ENCODE measurements at places on chromosomes 6 and 20.
A peak's percentile ranks its signal among the peaks of the same experiment; 100 is the strongest.

DNA sequence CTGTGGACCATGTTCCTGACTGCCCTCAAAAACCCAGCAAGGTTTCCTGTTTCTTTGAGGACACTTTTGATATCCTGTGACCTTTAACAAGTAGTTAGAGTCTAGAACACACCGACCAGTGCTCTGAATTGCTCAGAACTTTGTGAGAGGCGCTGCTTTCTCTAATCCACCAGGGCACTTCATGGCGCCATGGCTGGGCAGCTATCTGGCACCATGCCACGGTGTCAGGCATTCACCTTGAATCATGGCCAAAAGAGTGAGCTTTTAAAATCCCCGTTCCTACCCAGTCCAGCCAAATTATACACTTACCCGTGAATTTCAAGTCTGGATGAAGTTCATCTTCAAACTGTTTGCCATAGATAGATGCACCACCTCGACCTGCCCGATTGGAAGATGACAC lies 17.0 kb upstream of the CPNE5 start:
- DNase-seq: no peak

- DNase-seq: no peak
Measured at GRCh38 chr6:47690791-47691190, 7.6 kb upstream of the ADGRF4 start.

DNA sequence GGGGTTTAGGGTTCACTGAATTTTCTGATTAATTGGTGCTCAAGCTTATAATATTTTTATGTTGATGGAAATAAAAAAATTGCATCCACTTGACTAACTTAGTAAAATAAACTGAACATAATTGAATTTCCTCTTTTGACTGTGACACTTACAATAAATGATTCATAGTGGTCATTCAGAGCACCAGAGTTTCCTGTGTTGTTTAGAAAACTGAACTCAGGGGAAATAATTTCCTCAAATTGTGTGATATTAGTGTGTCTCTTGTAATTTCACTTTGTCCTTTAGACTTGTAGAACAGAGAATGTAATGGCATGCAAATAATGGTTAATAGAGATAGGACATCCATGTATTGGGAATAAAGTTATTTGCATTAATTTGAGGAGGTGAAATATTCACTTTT lies 319.7 kb upstream of the MAN1A1 start:
- no peak for DNase-seq

GRCh38 chr6:80605165-80605989 lies 498.9 kb downstream of the BCKDHB start:
- no peak for DNase-seq

DNA sequence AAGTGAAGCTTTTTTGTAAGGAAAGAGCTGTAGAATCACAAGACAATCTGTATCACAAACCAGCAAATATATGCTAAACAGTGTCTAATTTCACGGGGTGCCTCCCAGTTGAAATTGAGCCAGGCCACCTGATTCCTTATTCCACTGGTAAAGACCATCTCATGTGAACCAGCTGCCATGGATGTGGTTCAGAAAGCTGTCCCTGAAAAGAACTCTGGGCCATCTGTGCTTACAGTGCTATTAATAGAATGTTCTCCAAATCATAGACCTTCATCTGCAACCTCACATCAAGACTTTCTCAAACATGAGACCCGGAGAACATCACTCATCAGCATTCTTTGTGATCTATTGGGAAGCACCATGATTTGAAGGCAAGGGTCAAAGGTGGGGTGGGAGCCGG lies 89.7 kb downstream of the FBXO5 start:
- DNase-seq: no peak

- DNase-seq: no peak
Measured at GRCh38 chr20:36152261-36152660, 2.3 kb upstream of the EPB41L1 start.

GRCh38 chr6:35181308-35181932 lies 32.3 kb upstream of the SCUBE3 start:
- no peak for DNase-seq

DNA sequence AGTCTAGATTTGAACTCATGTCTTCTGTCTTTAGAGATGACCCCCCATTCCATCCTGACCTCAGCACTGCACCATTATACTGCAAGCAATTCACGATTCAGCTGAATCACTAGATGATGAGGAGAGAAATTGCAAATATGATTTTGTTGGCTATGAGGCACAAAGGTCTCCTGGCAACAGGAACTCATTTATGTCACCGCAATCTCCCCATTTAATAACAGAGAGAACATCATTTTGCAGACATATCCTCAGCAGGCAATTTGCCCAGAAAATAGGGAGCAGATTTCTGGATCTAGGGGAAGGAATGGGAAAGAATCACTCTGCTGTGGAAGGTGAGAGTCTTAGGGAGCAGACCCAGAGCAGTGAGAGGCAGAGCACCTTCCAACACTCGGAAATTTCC lies 303.0 kb downstream of the PAX1 start:
- DNase-seq: no peak

DNA sequence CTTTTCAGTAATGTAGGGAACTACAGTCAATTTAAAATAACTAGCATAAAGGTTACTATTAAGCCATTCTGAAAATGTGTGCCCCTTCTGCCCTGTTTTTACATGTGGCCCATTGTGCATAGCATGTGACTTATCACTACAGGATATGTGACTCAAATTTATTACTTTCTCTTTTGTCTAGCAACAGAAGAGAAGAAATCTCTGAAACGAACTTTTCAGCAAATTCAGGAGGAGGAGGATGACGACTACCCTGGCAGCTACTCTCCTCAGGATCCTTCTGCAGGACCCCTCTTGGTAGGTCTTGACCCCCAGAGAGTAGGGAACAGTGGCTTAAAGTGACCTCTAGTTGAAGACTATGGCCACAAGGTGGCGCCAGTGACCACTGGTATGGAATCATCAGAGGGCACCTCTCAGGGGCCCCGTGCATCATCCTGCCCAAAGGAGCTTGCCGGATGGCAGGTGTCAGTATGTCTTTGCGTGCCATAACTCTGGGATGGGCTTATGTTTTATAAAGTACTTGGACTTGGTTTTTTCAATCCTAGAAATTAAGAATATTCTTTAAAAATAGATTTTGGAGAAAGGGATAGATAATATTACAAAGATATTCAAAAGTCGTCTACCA lies 23.9 kb downstream of the RPRD1B start:
- peak; percentile 48 for DNase-seq

DNA sequence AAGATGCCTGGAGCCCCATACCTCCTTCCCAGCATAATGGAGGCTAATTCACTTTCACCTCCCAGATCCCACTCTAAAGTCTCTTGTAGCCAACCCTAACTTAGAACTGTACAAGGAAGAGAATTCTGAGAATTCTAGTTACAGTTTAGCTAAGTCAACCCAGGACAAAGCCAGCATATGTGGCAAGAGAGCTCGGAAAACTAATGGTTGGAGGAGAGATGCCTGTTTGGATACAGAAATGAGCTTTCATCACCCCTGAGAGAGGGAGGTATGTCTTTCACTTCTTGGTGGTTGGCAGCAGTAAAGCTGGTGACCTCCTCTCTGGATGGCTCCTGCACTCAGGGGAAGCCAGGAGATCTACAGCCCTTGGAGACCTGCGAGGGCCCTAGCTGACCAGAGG lies 252.6 kb upstream of the SUPT3H start:
- no peak for DNase-seq

GRCh38 chr6:104459543-104459942 lies 400.2 kb downstream of the HACE1 start:
- no peak for DNase-seq

- DNase-seq: no peak
Measured at GRCh38 chr6:106105493-106105892, 19.4 kb downstream of the PRDM1 start.

GRCh38 chr6:112389842-112390241 lies 42.7 kb downstream of the RFPL4B start:
- no peak for DNase-seq

DNA sequence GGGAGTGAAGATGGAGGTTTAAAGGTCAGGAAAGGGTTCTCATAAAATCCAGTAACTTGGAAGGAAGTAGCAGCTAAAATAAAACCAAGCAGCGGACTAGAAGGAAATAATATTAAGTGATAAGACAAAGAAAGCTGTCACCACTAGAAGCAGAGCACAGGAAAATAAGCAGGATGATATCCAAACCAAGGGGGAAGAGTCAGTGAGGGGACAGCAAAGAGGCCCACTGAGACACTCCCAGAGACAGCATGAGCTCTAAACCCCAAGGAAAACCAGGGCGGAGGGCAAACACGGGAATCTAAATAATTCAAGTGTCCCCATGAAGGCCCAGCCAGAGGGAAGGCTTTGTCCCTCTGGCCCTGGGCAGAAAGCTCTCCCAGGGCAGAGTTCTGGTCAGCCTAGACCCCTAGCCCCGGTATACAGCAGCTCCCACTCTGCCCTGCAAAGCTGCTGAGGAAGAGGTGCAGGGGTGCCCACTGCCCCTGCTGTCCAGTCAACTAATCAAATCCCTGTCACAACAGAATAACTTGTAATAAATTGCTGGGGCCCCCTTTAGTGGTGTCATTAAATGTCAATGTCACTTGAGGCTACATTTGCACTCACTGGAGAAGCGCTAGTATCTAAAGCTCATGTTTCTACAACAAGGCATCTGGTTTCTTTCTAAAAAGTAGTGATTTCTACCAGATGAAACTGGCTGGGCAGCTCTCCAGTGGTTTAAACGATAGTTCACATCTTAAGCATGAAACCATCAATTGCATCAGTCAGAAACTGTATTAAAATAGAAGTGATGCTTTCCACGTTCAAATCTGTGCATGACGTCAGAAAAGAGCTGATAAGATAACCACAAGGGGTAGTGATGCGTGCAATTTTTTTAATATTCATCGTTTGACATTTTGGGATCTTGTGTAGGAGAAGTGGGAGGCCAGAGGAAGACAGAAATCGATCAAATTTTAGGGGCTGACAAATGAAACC lies 13.6 kb downstream of the PDE10A start:
- DNase-seq: no peak

GRCh38 chr6:132816660-132817059 lies 2.3 kb downstream of the RPS12 start:
- DNase-seq: no peak

DNA sequence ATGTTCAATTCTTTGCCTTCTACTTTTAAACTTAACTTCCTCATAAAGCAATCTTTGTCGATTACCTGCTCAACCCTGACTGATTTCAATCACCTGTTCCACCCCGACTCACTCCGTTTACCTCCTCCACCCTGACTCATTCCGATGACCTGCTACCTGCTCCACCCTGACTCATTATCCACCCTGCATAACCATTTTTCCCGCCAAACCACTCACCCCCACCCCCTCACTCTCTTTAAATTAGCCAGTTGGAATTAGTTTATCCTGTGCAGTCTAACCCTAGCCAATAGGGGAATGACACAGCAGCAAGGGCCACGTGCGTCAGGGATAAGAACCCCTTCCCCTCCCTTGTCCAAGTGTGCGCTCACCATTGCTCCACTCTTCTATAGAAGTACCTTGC lies 56.7 kb upstream of the MRAP2 start:
- DNase-seq: no peak

DNA sequence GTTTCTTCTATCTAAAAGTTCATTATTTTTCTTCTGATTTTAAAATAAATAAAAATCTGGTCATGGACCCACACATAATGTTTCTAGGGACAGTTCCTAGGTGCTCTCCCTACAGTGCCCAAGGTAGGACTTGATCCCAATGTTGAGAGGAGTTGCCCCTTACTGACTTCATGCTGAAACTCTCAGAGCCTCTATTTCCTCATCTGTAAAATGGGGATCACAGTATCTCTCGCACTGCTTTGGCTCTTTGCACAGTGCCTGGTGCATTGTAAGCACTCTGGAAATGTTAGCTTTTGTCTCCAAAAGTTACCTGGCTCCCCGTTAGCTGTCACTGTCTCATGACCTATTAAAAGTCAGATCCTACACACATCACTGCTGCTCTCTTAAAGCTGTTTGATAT lies 205.5 kb downstream of the TSHZ2 start:
- DNase-seq: no peak

GRCh38 chr6:149861603-149862423 lies 2.3 kb downstream of the LRP11 start:
- DNase-seq: no peak

- no peak for DNase-seq
Measured at GRCh38 chr20:48737434-48738093, 90.2 kb downstream of the PREX1 start.

GRCh38 chr6:45803071-45803470 lies 212.6 kb downstream of the CLIC5 start:
- no peak for DNase-seq

- DNase-seq: no peak
Measured at GRCh38 chr6:12363651-12364381, 73.7 kb downstream of the EDN1 start.

DNA sequence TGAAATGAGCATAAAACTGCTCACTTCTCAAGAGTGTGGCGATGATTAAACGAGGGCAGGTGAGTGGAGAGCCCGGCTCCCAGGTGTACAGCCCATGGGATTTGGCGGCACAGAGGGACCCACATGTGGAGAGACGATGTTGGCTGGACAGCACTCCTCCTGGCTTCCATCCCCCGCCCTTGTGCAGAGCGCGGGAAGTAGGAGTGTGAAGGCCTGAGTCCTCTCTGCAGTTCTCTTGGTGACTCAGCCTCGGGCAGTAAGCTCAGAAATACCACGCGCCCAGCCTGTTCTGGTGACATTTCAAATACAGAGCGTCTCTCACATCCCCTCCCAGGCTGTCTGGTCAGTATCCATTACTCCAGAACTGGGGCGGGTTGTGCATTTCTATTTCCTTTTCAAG lies 94.2 kb upstream of the SRSF6 start:
- DNase-seq: no peak

GRCh38 chr6:45514454-45515230 lies 136.9 kb upstream of the SUPT3H start:
- DNase-seq: no peak

- no peak for DNase-seq
Measured at GRCh38 chr6:28597924-28598722, 72.4 kb downstream of the GPX5 start.

- DNase-seq: no peak
Measured at GRCh38 chr6:153032255-153032882, 29.9 kb upstream of the MTRF1L start.

GRCh38 chr20:62688855-62689460 lies 19.7 kb upstream of the NTSR1 start:
- no peak for DNase-seq

DNA sequence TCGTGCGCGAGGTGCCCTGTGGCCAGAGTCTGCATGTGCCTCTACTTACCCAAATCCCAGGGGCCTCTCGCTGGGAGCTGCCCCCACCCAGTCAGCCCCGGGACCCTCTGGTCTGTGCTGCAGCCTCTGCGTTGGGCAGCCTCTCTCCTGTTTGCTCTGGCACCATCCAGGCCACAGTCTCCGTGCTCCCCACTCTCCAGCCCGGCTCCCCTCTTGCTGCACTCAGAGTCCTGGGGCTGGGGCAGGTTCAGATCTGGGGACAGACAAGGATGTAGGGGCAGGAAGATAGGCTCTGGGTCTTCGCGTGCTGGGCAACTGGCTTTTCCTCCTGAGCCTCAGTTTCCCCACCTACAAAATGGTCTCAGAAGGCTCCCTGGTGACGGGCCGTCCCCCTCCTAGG lies 70.8 kb upstream of the GATA5 start:
- DNase-seq: no peak

DNA sequence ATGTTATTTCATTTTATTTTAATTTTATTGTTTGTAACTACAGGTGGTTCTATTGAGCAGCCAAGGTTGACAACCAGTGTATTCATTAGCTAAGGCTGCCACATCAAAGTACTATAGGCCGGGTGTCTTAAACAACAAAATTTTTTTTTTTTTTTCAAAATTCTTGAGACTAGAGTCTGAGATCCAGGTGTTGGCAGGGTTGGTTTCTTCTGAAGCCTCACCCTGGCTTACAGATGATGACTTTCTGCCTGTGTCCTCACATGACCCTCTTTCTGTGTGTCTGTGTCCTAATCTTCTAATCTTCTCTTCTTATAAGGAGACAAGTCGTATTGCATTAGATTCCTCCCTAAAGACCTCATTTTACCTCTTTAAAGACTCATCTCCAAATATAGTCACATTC lies 208.4 kb downstream of the MANEA start:
- no peak for DNase-seq

All from stimulated activated CD4-positive, alpha-beta T cell treated with anti-CD3 and anti-CD28 coated beads, TNF-alpha, amount 100 ng/mL, for 1 hour (primary cell).